Dermis microvascular lymphatic vessel endothelial cell (primary cell): ENCODE measurements at places on chromosomes 1 and 21. TPM values are rescaled to one million over a fixed set of nuclear protein-coding genes. Genes with fewer than 3 reads are reported as not detected.

Gene CFHR2
- total RNA-seq: not detected in 2 replicates

Gene TRIM17
- total RNA-seq: not detected in 2 replicates

Gene CXADR
- 48.3 and 75.1 TPM in 2 replicates for total RNA-seq

Gene F13B
- not detected in 2 replicates for total RNA-seq

Gene C1orf210
- total RNA-seq: not detected in 2 replicates

Gene ADAMTS4
- total RNA-seq: 12.5 and 15.8 TPM in 2 replicates

Gene DNM3
- total RNA-seq: 0.51 and 2.5 TPM in 2 replicates

Gene KRTAP12-2
- not detected in 2 replicates for total RNA-seq

Gene C1orf53
- 1.8 and 3.5 TPM in 2 replicates for total RNA-seq

Gene CELA2B
- not detected in 2 replicates for total RNA-seq

Gene MATN1
- under 0.01 TPM in 1 of 2 replicates, not detected in the other for total RNA-seq

Gene PIP5K1A
- total RNA-seq: 32.6 and 44.3 TPM in 2 replicates

Gene CCDC24
- 1.3 and 1.4 TPM in 2 replicates for total RNA-seq

Gene EIF2D
- total RNA-seq: 41.2 and 45.5 TPM in 2 replicates

Gene FCRL1
- total RNA-seq: not detected in 2 replicates

Gene CAMK1G
- not detected in 2 replicates for total RNA-seq

Gene ZBTB48
- total RNA-seq: 9.5 and 14.0 TPM in 2 replicates

Gene TAS1R1
- total RNA-seq: 0.13 TPM in 1 of 2 replicates, not detected in the other

Gene MYOG
- total RNA-seq: not detected in 2 replicates

Gene PROX1
- 56.4 and 112 TPM in 2 replicates for total RNA-seq

Gene MRPL24
- 29.8 and 46.7 TPM in 2 replicates for total RNA-seq

Gene ITGB2
- 0.13 and 0.25 TPM in 2 replicates for total RNA-seq

Gene BEND5
- 0.77 and 2.3 TPM in 2 replicates for total RNA-seq

Gene RAB42
- total RNA-seq: 5.6 and 11.4 TPM in 2 replicates

Gene MROH9
- not detected in 2 replicates for total RNA-seq

Gene LEPR
- 25.4 and 40.5 TPM in 2 replicates for total RNA-seq

Gene FCRL6
- total RNA-seq: not detected in 2 replicates

Gene GRHL3
- not detected in 2 replicates for total RNA-seq

Gene C1orf167
- total RNA-seq: 0.25 and 0.26 TPM in 2 replicates

Gene UTP25
- total RNA-seq: 4.0 and 5.3 TPM in 2 replicates

Gene NEGR1
- 0.13 and 0.64 TPM in 2 replicates for total RNA-seq

Gene TTLL7
- total RNA-seq: 0.51 and 0.63 TPM in 2 replicates

Gene AMY2A
- under 0.01 TPM in 1 of 2 replicates, not detected in the other for total RNA-seq

Gene TENT5C
- total RNA-seq: 0.64 and 1.9 TPM in 2 replicates

Gene ZBTB8B
- under 0.01 TPM in 2 replicates for total RNA-seq

Gene TLR5
- total RNA-seq: 0.13 and 0.51 TPM in 2 replicates

Gene MFAP2
- 8.9 and 55.3 TPM in 2 replicates for total RNA-seq

Gene LIN28A
- not detected in 2 replicates for total RNA-seq

Gene SPATA45
- not detected in 2 replicates for total RNA-seq

Gene CRYBG2
- total RNA-seq: 0.25 and 0.51 TPM in 2 replicates

Gene ZNF697
- total RNA-seq: 16.8 and 21.9 TPM in 2 replicates
